D341Med (cell line): ENCODE measurements at places on chromosomes 3 and 15.
A peak's percentile ranks its signal among the peaks of the same experiment; 100 is the strongest.

DNA sequence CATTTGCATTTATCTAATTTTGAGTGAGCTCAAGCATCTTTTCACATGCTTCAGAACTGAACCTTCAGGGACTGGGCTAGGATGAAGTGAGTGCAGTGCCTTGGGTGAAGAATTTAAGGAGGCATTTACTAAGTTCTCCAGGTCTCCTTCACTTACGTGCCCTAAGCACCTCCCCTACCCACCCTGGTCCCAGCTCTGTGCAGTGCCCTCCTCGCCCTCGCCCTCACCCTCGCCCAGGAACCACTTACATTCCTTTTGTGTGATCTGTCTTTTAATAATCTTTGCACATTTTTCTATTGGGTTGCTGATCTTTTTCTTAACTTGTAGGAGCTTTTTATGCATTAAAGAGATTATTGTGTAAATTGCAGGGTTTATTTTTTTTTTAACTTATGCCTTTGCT is 322.6 kb downstream of the THSD4 start:
- DNase-seq = no peak

DNA sequence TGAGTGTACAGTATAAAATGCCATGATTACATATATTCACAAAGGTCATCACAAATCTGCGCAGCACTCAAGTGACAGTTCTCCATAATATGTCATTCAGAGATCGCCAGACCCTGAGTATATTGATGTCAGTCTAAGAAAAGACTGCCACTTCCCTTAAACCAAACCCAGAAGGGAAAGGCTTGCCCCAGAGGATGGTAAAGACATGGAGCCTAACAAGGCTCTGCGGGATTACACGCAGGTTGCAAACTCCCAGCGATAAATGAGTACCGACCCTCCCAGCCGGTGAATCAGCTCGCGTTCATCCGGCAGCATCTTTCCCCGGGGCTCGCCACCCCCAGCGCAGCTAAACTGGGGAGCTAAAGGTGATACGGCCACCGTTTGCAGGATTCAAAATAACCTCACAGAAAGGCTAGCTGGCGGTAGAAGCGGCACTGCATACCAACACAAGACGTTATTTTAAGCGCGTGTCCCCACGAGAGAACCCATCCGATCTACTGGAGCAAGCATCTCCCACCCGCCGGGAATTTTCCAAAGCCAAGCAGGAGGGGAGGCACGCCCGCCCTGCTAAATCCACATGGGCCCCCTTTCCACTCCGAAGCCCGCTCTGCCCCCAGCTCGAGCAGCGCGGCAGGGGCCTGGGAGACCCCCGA is 643 bp downstream of the MYO5A start:
- DNase-seq = peak; percentile 39

GRCh38 chr3:73036694-73037591 is 24.5 kb upstream of the EBLN2 start:
- DNase-seq = no peak

DNA sequence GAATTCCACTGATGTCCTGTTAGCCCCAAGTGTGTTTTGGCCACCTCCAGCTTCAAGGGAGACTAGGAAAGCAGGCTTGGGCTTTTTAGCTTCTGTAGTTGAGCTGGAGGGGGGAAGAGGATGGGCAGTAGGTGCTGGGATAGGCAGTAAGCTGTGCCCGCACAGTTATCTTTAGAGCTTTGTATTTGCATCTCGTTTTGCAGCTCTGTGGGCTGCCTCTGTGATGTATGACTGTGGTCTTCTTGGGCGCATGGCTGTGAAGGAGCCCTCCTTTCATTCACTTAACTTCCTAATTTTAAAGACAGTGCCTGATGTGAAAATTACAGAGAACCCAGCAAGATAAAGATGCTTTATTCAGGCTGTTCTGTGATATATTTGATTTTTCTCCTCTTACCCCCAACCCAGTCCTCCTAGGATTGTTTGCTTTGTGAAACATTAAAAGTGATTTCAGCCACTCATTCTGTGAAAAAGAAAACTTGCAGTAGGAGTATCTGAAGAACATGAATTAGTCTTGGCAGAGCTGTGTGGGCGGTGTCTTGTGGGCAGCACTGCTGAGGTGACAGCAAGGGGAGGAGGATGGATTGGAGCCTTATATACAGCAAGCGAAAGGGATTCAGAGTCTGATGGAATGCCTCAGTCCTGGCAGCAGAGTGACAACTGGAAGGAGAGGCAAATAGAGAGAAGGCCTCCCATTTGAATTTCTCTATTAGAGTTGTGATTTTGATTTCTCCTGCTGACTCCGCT is 74.3 kb downstream of the LARS2 start:
- no peak for DNase-seq

- DNase-seq = no peak
These were observed 2.8 kb upstream of the MESD start for GRCh38 chr15:80992441-80992840.

GRCh38 chr3:101809178-101810021 is 30.4 kb downstream of the NXPE3 start:
- DNase-seq = peak; percentile 49

GRCh38 chr3:184186902-184187207 is 856 bp downstream of the ABCF3 start:
- DNase-seq = no peak

- no peak for DNase-seq
These were observed 587.1 kb upstream of the ZNF717 start for GRCh38 chr3:76372497-76372896.

DNA sequence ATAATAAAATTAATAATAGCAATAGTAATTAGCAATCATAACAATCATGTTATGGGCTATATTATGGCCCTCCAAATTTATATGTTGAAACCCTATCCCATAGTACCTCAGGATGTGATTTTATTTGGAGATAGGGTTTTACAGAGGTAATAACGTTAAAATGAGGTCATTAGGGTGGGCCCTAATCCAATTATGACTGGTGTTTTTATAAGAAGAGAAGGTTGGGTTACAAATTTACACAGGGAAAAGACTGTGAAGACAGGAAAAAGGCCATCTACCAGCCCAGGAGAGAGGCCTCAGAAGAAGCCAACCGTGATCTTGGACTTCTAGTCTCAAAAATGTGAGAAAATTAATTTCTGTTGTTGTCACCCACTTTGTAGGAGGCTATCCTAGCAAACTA is 353.1 kb downstream of the CHL1 start:
- DNase-seq = no peak

- no peak for DNase-seq
These were observed 24.2 kb upstream of the SLC30A4 start for GRCh38 chr15:45546789-45547188.

GRCh38 chr3:55445551-55445950 is 41.6 kb downstream of the WNT5A start:
- DNase-seq = no peak

DNA sequence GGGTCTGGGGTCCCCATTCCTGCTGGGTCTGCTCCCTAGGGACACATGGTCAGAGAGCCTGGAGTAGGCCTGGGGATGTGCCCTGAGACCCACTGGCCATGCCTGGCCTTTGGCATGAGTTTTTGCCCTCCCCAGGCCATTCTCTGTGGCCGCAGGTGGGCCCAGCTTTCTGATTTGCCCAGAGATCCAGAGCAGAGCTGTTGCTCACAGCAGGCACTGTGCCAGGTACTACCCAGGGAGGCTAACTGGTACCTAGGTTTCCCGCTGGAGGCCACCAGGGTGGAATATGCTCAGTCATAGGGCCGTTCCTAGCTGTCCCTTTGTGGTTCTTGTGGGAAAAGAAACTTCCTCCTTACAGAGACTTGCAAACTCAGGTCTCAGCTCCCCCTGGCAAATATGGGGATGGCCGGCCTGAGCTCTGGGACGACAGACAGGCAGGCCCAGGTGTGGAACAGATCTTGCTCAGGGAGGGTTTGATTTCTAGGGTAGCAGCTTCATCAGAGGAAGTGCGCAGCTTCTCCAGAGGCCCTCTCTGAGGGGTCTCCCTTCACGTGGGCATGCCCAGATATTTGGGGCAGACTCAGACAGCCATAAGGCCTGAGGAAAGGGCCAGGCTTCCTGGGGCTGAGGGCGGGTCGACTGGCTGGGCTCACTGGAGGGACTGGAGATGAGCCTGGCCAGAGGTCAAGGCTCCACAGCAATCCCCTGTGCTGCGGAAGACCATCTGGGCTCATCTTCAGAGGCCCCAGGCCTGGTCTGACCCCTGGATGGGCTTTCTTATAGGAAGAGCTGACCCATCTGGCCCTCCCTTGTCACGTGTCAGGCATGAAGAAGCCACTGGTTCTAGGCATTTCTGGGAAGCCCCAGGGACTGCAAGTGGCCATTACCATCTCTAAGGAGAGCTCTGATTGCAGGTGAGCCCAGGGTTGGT is 28.0 kb downstream of the ACAA1 start:
- DNase-seq = no peak

DNA sequence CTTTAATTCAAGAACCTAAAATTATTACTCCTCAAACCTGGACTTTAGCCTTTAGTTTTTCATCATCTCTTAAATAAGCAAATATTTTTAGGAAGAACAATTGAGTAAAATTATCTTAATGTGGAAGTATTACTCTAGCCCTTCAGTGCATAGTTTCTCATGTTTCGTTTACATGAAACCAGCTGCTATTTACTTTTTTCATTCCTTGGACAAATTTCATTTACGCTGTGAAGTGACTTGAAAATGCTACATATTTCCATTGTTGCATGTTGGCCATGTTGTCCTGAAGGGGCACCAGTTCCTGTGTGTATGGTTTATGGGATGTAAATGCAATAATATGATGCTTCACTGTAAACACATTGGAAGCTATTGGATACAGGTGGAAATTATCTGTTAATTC is 49.9 kb downstream of the SLC25A26 start:
- no peak for DNase-seq
